Fibroblast of skin of left biceps (primary cell): ENCODE measurements at places on chromosomes 1 and 21.
A peak's percentile ranks its signal among the peaks of the same experiment; 100 is the strongest.

GRCh38 chr1:149993764-149994163 is 16.8 kb downstream of the OTUD7B start:
- no peak for DNase-seq

DNA sequence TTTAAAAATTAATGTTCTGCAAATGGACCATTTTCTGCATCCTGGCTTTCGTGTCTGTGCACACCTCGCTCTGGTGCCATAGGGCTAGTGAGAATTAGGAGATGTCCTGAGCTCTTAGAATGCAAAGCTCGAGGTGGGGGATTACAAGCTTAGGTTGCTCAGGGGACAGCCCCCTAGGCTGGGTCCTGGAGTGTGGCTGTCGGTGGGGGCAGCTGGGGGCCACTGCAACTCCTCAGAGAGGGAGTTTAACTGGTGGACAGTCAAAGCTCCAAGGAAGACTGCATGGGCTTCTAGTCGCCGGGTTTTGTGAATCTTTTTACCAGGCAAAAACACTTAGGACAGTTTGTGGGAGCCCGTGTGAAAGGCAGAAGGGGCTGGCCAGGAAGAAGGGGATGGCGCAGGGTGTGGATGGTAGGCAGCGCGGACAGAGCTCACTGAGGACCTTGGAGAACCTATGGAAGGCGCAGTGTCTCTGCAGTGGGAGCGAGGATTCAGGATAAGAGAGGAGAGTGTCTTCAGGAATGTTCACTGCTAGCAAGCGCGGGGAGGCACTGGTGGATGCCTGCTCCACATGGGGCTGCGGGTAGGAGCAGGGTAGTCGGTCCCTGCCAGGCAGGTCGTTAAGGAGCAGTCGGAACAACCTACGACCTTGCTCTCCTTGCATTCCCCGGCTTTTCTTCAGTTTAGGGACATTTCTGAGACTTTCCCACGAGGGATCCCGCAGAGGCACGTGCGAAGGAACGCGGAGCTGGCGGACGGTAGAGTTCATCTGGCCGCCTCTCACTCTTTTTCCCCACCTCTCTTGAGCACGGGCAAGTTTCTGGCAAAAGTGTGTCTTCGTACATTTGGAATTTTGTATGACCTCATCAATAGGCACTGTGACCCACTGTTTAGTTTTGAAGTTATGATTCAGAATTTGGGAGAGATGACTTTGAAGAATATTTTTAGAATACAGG is 12.9 kb upstream of the KCNE1 start:
- no peak for DNase-seq

DNA sequence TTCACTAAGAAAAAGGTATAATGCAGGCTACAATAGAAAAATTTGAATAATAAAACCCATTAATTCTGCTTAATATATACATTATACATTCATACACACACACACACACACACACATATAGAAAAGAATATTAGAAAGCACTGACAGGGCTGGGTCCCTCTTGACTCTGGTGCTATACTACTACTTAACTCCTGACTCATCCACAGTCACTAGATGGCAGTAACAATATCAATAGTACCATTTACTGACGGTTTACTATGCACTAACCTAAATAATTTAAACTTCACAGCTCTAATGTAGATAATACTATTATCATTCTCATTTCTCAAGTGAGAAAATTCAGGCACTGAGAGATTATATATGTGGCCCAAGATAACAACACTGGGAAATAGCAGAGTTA is 87.5 kb downstream of the COP1 start:
- DNase-seq = no peak

GRCh38 chr1:63732666-63733065 is 41.2 kb upstream of the ROR1 start:
- DNase-seq = no peak

- no peak for DNase-seq
These were observed 24.6 kb downstream of the NTPCR start for GRCh38 chr1:232974971-232975370.

DNA sequence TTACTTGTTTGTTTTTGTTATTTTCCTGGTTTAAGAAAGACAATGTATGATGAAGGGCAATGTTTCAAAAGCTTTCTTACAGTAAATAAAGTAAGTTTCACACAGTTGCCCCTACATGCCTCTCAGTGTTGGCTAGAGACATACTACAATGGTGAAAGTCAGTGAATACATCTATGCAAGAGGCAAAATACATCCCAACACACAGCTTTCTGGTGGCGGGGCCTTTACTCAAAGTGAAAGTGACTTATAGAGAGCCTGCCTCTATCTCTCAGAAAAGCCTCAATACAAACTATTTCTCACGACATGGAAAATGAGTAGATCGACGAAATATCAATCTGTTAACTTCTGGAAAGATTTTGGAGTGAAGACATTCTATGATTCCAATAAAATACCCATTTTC is 122.3 kb downstream of the SLC30A10 start:
- DNase-seq = no peak

DNA sequence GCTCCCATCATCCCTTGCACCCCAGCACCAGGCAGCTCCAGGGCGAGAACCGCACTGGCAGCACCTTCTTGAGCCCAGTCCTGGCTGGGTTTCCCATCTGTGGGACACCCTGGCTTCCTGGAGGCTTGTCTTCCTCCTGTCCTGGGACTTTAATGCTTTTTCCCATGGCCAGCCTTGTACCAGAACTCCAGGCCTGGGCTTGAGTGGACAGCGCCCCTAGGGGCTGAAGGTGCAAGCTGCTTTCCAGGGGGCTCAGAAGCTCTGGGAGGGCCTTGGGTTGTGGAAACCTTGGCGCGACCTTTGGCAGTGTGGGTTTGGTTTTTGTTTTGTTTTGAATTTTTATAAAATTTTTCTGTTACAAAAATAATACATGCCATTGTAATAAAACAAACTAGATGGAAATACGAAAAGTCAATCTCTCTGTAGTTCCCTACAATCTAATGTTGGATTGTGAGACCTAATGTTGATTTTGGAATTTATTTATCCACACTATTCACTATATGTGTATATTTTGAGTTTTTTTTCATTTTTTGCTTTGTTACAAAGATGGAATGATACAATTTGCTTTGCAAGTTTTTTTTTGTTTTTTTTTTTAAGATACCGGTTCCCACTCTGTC is 33.8 kb upstream of the RPL11 start:
- no peak for DNase-seq

GRCh38 chr1:93909146-93910050 is at the start of gene GCLM:
TSS of gene GCLM (minus strand) at chr1:93909430. CDS start at chr1:93909163, 267 bp downstream.
- peak; percentile 87 for DNase-seq
